Stimulated activated CD4-positive, alpha-beta T cell treated with anti-CD3 and anti-CD28 coated beads, TNF-alpha, amount 100 ng/mL, for 4 hours (primary cell): ENCODE measurements at places on chromosomes 7 and 10.

- no peak for DNase-seq
These were observed 50.2 kb downstream of the TFAM start for GRCh38 chr10:58435297-58435985.

GRCh38 chr7:31119249-31119648, 67.1 kb downstream of the ADCYAP1R1 start:
- no peak for DNase-seq

GRCh38 chr10:366186-366585, 230.9 kb downstream of the ZMYND11 start:
- DNase-seq: no peak

GRCh38 chr10:98265403-98266378, 2.3 kb downstream of the LOXL4 start:
- no peak for DNase-seq

GRCh38 chr7:42735081-42735480, 176.8 kb downstream of the C7orf25 start:
- DNase-seq: no peak

DNA sequence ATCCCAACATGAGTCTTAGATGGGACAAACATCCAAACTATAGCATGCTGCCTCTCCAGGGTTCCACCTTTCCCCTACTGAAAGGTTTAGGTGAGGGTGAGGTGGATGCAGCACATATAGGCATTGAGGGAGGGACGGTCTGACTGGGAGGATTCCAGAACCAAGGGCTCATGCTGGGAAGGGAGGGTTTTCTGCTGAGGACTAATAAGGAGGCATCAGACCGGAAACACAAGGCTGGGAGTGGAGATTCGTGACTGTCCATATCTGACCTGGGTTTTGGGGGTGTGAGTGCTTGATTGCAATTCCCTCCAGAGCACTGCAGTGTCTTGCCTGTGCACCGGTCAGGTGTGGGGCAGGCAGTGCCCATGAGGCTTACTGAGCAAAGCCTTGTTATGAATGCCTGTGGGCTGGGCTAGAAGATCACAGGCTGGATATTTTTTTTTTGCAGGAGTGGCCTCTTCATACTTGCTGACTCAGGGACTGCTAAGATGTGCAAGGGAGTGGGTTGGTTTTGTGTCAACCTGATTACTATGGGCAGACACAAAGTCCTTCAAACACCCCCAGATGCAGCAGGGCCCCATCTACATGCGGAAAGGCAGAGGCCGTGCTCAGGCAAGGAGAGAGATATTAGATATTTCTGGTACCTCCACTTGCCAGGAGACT, 26.7 kb downstream of the DMBT1 start:
- DNase-seq: no peak

DNA sequence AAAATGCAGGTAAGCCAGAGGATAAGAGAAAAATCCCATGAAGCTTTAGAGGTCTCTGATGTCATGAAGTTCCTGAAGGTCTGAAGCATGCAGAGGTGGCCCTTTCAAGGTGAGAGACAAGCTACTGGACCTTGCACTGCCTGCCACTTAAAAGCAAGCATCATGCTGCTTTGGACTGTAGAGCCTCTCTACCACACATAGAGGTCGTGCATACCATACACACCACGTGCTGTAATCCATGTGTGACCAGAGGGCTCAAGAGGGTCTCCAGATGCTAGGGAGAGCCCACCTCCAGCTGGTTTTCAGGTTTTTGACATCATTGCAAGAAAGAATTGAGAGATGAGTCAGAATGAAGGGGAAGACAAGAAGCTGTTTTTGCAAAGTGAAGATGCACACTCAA, 436.4 kb downstream of the TCERG1L start:
- DNase-seq: no peak
